ENCODE measurements at places on chromosomes 6 and 20.

DNA sequence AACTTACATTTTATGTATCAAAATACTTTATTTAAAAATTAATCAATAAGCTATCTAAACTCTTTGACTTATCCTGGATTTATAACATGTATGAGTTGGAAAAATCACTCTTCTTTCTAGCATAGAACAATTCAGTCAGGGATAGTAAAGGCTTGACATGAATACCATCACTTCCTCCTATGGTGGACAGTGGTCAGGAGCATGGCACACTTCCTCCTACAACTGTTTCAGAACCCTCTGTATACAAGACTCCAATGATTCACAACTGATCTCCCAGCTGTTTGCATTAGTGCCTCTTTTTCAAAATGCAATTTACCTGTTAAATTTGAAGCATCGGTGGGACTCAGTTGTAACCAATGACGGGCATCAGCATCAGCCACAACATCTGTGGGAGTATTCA, 129.7 kb downstream of the RALGAPA2 start:
- no peak for DNase-seq

- DNase-seq, result no peak
Measured at GRCh38 chr20:41478026-41478425, 111.4 kb upstream of the EMILIN3 start.

- DNase-seq, result no peak
Measured at GRCh38 chr20:34310481-34311117, 7.4 kb upstream of the AHCY start.

GRCh38 chr6:134103006-134103405, 50.6 kb upstream of the SLC2A12 start:
- no peak for DNase-seq

- no peak for DNase-seq
Measured at GRCh38 chr6:9593554-9593953, 821.3 kb downstream of the TFAP2A start.

DNA sequence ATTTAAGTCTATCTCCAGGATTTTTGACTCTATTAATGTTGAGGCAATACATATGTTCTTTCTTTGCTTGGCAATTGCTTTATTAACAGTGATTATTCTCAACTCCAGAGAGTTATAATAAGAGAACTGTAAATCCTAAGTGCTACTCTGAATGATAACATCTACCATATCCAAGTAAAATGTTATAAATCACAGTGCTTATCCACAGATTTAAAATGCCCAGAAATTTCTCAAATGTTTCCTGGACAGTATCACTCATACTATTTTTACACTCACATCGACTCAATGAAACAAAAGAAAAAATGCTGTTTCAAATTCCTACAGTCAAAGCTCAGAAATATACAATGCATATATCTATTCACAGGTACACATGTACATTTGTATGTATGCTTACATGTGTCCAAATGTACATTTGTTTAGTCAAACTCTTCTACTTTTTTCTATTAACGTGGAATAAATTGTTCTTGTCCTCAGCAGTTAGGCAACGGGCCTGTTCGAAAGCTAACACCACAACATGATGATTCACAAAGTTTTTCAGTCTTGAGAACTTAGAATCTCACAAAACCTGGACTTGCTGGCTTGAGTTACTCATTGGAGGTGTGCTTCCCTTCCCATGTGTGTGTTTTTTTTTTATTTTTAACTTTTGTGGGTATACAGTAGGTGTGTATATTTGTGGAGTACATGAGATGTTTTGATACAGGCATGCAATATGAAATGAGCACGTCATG, 193.0 kb downstream of the GJA10 start:
- no peak for DNase-seq

GRCh38 chr6:71888756-71889340, 2.5 kb downstream of the RIMS1 start:
- no peak for DNase-seq

DNA sequence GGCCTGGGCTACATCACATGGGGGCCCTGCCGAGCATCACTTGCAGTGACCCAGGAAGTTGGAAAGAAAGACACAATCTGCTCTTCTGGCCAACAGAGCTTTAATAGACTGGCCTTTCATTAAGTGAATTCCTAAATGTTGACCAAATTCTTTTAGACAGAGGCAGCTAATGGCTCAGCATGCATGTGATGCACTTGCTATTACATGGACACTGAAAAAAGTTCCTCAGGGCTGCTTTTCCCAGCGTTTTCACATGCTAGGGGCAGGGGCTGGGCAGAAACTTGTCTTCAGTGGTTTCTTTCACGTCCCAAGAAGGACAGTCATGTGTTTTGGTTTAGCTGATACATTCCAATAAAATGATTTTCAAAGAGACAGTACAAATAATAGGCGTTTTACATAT, 651.0 kb upstream of the SLC35B3 start:
- DNase-seq, result no peak

- DNase-seq, result no peak
Measured at GRCh38 chr20:62644802-62645496, 2.6 kb downstream of the SLCO4A1 start.

GRCh38 chr20:59600472-59600871, 3.9 kb upstream of the PHACTR3 start:
- DNase-seq, result no peak

GRCh38 chr20:25227317-25227831, 20.5 kb upstream of the PYGB start:
- DNase-seq, result no peak

GRCh38 chr20:38108438-38108985, 56.6 kb downstream of the TGM2 start:
- DNase-seq, result no peak

- no peak for DNase-seq
Measured at GRCh38 chr6:30544666-30545272, 11.5 kb downstream of the GNL1 start.

GRCh38 chr6:38671885-38672467, 31.0 kb downstream of the GLO1 start:
- DNase-seq, result no peak

GRCh38 chr6:83601119-83601518, 88.8 kb downstream of the PRSS35 start:
- no peak for DNase-seq
